ENCODE measurements at places on chromosomes 2 and 18.

DNA sequence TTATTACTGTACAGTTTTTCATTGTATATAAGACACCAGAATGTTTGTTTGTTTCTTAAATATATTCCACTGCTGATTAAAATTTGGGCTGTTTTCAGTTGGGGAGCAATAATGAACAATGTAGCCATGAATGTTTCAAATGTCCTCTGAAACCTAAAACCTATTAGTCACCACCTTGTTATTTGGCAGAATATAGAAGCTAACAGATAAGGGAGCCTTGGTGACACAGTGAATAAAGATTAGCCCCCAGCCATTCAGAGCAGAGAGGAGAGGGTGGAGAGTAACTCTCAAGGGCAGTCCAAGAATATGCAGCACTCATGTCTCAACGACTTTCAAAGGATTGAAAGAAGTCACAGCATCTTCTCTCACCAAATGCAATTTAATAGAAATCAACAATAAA lies 43.1 kb upstream of the ATP8B1 start:
- DNase-seq = no peak

DNA sequence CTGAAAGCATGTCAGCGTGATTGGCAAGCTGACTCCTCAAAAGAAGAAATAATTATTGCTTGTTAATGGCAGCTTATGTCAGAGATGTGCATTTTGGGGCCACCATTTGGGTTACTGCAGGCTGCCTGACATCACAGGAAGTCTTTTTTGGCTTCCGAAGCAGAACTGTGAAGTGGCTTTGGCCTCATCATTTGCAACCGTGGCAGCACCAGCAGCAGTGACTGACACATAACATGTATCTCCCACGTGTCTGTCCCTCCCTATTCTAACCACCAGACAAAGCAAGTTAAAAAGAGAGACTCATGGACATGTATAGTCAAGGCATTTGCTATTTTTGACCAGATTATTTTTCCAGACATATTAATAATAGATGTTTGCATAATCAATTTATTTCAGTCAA lies 488.7 kb upstream of the ACVR2A start:
- peak; percentile 67 for DNase-seq

DNA sequence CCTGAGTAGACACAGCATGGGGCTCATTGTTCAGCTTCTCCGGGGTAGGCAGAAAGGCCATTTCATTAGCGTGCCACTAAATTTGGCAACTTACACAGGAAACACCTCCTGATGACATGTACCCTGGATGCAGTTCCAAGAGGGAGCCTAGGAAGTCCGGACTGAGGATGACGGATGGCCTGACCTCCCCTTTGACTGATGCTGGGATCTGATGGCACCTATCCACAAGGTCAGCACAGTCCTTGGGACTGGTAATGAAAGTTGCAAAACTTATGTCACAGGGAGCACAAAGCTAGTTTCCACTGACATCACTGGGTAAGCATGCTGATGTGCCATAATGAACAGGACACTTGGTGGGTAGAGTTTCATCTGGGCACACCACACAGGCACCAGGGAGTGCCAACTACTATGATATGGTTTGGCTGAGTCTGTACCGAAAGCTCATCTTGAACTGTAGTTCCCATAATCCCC lies 126.7 kb upstream of the ARL4C start:
- DNase-seq = no peak

- peak; percentile 32 for DNase-seq
Observed at GRCh38 chr2:104412384-104412783, 441.5 kb upstream of the POU3F3 start.

DNA sequence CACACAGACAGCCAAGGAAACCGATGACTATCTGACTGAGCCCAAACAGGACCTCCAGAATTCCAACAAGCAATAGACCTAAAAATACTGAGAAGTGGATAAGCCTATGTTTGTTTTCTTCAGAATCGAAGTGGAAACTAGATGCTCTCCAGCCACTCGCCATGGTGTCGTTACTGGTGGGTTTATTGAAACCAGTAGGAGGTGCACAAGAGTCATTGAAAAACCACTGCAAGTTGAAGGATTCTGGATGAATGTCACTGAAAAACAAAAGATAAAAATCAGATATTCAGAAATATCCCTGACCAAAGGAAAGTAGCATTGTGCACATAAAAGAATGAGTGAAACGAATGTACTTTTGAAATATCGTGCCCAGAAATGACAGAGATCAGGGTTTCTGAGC lies 15.3 kb downstream of the TM4SF20 start:
- peak; percentile 17 for DNase-seq

DNA sequence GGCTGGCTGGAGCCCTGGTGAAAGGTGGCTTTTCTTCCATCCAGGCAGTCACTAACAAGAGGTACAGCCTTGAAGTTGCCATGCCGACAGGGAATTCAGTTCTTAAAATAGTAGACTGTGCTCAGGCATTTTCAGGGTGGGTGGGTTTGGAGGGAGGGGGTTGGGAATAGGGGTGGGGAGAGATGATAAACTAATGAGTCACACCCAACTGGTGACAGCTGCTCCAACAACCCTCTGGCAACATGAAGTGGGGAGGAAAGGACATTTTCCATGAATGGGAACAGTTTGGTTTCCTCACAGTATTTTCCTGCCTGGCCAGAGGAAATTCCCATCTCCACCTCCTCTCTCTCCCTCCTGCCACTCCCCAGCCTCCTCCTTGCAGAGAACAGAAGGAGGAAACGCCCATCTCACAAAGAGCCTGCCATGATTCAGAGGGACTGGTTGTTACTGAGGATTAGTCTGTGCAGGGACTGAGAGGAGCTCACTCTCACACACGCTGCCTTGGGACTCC lies 113.0 kb upstream of the SLC1A4 start:
- DNase-seq = no peak

GRCh38 chr2:148013876-148014275 lies 6.7 kb downstream of the ORC4 start:
- DNase-seq = no peak

- DNase-seq = no peak
Observed at GRCh38 chr18:41783065-41783818, 171.8 kb upstream of the PIK3C3 start.

- no peak for DNase-seq
Observed at GRCh38 chr18:47323158-47323557, 71.7 kb upstream of the SKOR2 start.

GRCh38 chr2:102181919-102182635 lies 4.7 kb upstream of the IL1RL2 start:
- DNase-seq = no peak

DNA sequence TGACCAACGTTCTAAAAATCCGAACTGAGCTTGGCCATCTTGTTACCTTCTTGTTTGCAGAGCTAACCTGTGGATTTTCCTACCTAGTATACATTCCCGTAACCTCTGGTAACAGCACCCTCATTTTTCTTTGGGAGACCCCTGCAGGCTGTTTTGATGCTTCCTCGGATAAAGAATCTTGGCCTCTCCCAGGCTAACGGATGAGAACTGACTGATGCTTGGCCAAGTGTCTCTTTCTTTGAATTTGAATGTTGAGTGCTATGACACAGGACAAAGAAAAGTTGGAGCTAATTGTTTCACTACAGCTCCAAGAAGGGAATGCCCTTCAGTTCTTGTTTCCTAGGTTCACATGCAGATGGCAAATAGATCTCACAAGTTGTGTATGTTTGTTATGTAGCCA lies 19.3 kb upstream of the CAVIN2 start:
- no peak for DNase-seq
